ENCODE measurements at places on chromosomes 12 and 14.

- no peak for DNase-seq
Observed at GRCh38 chr12:49567302-49567610, 686 bp downstream of the MCRS1 start.

GRCh38 chr12:62317017-62317416, 56.8 kb downstream of the USP15 start:
- DNase-seq: no peak

- no peak for DNase-seq
Observed at GRCh38 chr14:67418401-67419191, 6.6 kb upstream of the PLEK2 start.

DNA sequence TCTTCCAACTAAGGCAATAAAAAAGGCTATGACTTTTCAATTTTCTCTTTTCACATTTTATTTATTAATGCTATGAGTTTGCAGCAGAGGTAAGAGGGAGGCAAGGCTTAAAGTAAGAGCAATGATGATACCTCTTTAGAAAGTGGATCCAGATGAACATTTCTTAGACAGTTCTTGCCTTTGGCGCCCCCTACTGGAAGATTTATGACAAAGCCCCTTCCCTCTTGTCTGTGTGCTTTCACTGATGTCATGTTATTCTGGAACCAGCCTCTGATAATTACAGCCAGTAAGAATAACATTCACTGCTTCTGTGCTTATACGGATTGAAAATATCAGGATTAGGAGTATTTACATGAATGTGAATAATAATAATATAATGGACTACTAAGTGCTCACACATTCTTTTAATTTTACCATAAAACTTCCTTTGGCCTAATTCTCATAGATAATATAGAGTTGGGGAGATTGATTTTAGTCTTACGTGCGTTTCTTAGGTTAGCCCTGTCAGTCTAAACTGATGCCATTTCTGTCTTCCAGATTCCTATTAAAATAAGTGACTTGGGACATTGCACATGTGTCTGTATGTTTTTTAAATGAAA, 1929.9 kb upstream of the SEL1L start:
- DNase-seq: no peak

DNA sequence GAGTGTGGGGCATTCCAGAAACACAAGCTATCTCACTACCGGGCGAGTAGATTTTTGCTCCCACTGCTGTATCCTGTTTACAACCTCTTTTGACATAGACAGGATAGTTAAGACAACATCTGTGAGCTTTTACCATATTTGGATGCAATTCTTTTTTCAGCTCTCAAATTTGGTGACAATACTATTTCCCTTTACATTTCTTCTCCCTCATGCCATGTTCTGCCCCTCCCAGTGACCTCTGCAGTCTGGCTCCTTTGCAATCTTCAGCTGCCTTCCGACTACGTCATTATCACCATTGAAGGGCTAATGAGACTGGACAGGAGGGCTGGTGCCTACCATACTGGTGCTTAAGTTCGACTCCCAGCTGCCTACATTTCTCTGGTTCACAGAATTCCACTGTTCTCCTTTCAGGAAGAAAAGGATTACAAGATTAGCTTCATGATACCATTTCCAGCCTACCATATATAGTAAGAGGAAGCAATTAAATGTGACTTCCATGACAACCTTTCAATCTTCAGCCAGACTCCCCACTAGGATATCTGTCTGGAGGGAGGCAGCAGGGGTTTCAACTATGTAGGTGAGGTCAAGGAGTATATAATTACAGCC, 251.6 kb downstream of the PHLDA1 start:
- DNase-seq: no peak

DNA sequence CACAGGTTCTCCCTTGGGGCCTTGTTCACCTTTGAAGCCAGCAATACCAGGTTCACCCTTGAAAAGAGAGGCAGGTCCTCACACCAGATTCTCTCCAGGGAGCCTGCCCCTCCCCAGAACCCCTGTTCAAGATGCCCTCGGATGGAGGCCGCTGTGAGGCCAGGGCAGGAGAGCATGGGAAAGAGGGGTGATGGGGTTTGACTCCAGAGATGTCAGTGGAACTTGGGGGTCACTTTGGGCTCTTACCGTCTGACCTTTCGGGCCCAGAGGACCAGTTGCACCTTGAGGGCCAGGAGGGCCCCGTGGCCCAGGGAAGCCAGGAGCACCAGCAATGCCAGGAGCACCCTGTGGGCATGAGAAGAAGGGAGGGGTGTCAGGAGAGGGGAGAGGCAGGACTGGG, 17.4 kb downstream of the COL2A1 start:
- DNase-seq: no peak

GRCh38 chr12:108778053-108778452, 46.7 kb upstream of the CORO1C start:
- DNase-seq: no peak

DNA sequence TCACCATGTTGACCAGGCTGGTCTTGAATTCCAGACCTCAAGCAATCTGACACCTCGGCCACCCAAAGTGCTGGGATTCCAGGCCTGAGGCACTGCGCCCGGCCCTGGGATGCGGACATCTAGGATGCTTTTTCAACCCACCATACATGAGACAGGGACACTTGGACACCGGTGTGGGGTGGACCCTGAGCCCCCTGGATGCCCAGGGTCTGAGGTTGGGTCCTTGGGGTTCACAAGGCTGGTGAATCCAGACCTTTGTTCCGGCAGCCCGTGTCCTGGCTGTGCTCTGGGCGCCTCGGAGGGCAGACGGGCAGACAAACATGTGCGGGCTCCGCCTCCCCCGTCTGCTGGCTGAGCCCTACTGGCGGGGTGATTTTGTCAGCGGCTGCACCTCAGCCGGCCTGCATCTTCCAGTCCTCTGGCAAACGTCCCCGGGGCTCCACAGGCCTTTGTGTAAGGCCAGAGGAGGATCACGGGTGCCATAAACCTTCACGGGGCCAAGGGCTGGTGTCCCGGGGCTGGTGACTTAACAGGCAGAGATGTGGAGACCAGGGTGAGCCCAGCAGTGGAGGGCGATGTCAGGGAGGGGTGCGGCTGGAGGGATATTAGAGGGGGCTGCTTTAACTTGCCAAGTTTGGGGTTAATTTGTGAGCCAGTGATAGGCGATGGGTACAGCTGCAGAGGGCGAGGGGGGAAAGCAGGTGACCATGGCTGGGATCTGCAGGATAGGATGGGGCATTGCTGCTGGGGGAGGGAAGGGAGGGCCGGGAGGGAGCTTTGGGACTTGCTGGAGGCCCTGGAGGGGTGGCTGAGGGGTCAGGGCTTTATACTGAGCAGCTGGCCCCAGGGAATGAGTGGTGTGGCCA, 5.8 kb downstream of the ASPG start:
- no peak for DNase-seq

DNA sequence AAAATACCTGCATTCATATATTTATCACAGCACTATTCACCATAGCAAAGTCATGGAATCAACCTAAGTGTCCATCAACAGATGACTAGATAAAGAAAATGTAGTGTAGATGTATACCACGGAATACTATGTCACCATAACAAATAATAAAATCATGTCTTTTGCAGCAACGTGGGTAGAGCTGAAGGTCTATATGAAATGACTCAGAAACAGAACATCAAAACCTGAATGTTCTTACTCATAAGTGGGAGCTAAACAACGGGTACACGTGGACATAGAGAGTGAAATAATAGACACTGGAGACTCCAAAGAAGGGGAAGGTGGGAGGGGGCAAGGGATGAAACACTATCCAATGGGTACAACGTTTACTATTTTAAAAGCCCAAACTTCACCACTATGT, 37.9 kb downstream of the SLC38A1 start:
- no peak for DNase-seq

DNA sequence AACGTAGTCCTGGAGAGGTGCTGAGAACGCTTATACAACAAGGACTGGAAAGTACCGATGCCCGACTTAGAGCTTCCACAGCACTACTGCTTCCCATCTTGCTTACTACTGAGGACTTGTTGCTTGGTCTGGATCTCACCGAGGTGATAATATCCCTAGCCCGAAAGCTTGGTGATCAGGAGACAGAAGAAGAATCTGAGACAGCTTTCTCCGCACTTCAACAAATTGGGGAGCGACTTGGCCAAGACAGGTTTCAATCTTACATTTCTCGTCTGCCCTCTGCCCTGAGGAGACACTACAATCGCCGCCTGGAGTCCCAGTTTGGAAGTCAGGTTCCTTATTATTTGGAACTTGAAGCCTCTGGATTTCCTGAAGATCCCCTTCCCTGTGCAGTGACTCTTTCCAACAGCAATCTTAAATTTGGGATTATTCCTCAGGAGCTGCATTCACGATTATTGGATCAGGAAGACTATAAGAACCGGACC, 1.1 kb downstream of the TOGARAM1 start:
- no peak for DNase-seq

DNA sequence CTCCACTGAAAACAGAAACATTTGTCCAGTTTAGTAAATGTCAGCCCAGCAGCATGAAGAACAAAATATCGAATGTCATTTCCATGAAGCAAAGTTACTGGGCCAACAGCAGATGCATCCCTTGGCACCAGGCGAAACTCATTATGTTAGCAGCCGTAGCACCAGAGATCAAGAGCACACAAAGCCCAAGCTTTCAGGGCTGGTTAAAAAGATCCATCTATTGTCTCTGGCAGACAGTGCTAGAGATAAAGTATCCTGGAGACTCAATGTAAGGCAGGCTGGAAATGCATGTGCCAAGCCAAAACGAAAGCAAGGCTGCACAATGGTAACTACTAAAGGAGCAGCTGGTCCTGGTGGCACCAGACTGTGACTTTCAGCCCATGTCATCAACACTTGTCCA, 120.3 kb upstream of the PLEKHG7 start:
- DNase-seq: no peak

Measured in BJ (cell line).